Stimulated activated CD4-positive, alpha-beta T cell treated with anti-CD3 and anti-CD28 coated beads, Interleukin-4, amount 100 ng/mL, for 48 hours (primary cell): ENCODE measurements at places on chromosomes 12 and 14.

GRCh38 chr12:69633061-69633460 is 22.4 kb upstream of the LRRC10 start:
- no peak for DNase-seq

DNA sequence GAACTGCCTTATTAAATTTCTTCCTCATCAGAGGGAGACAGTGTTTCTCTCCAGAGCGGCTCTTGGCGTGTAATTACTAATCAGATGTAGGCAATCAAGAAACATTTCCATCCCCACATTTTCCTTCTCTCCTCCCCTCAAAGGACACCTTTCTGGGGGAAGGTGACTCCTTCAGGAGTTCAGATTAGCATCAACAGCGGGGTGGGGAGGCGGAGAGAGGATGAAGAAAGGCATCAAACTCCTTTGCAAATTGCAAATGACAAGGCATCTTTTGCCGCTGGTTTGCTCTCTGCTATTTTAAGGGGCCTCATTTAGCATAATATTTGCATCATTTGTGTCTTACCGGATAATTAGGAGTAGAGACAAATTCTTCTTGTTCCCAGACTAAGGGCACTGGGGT is 231.7 kb upstream of the SRRM4 start:
- no peak for DNase-seq

- DNase-seq, result no peak
Measured at GRCh38 chr14:89298056-89298834, 118.8 kb downstream of the FOXN3 start.

DNA sequence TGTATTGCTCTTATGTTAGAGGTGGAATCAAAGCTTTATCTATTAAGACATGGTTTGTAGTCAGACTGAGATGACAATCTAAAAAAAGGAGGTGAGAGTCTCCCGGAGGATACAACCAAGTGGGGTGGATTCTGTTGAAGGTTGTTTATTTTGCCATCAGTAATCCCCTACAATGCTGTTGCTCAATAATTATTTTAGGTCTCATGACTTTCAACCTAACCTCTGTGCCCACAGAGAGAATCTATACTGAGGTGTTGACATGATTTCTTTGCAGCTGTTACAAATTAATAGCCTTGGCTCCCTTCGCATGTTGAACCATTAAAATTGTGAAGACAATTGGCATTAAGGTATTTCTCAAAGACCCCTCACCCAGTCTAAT is 28.7 kb upstream of the FOS start:
- no peak for DNase-seq

DNA sequence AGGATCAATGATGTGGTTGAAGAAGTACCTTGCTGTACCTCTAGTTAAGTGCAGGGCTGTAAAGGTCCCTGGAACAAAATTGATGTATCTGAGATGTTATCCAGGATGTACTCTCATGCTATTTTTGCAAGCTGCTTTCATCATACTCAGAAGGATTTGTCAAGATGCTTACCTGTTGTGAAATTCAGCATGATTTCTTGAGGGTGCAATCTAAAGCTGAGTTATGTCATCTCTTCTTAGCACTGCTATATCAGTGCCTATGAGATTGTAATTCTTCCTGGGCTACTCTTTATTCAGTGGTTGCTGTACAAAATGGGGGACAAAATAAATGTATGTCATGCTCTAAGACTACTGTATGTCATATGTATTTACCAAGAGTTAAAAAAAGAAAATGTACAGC is 340.7 kb upstream of the LMO3 start:
- DNase-seq, result no peak

DNA sequence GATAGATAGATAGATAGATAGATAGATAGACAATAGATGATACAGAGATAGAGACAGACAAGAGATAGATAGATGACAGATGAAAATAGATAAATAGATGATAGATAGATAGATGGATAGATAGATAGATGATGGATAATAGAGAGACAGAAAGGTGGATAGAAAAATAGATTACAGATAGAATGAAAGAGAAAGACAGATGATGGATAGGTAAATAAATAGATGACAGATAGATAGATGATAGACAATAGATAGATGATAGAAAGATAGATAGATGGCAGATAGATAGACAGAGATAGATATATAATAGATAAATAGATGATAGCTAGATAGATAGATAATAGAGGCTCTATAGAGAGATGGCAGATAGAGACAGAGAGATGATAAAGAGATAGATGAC is 523.0 kb downstream of the BCL11B start:
- DNase-seq, result no peak

DNA sequence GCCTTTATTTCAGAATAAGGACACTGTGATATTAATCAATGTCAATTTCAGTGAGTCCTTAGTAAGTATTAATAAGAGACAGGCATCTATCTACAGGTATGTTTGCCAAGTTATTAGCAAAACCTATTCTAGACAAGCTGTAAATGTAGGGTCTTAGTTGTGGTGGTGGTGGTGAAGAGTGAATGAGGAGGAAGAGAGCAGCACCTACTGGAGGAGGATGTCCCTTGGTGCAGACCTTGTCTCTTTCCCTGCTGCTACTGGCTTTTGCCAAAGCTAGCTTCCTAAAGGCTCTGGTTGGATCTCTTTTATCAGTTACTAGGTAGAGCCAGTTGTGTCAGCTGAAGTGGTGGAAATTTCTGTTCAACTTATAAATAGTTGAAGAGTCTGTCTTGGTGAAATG is 304.8 kb upstream of the ATP2B1 start:
- no peak for DNase-seq

DNA sequence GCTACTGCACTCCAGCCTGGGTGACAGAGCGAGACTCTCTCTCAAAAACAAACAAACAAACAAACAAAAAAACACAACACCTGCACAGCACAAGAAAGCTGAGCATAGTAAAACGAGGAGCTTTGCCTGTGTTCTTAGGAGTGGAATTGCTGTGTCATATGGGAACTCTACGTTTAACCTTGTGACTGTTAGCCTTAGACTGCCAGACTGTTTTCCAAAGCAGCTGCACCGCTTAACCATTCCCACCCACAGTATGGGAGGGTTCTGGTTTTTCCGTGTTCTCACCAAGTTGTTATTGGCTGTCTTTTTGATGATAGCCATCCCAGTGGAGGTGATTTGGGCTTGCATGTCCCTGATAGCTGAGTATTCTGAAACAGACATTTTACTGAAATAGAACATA is 9.2 kb downstream of the WNT5B start:
- DNase-seq, result no peak

GRCh38 chr12:2533036-2533435 is 261.7 kb upstream of the FKBP4 start:
- no peak for DNase-seq
